ENCODE measurements at places on chromosomes 5 and 9.

- DNase-seq = no peak
Measured at GRCh38 chr9:94933511-94933828, 207.0 kb downstream of the AOPEP start.

- DNase-seq = no peak
Measured at GRCh38 chr5:61614606-61615005, 282.5 kb downstream of the ZSWIM6 start.

DNA sequence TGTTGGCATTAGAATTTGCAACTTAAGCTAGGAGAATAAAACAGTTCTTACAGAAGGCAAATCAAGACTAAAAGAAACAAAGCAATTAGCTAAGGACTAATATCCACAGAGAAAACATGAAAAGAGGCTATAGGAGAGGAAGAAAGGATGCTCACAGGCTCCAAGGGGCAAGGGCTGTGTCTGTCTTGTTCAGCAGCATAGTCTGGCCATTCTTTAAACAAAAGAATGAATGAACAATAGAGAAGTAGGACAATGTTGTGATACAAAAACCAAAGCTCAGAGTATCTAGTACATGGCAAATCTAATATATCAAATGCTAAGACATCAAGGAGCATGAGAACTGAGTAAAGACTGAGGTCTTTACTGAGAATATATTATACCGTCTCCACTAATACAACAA, 39.5 kb downstream of the PLPP1 start:
- no peak for DNase-seq

DNA sequence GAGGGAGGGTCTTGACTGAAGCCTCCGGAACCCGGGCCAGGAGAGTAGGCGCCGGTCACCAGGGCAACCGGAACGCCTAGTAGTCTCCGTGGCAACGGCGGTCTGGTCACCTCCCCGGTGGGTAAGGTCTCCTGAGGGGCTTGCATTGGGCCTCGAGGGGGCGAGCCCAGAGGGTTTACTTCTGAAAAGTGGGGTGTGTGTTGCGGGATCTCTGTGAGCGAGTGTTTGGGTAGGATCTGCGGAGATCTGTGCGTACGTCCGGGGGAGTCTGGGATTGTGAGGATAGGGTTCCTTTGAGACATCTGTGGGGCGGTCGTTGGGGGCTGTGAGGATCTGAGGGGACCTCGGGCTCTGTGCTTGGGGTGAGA, at the start of gene FAM221B:
FAM221B (minus strand) TSS at position 17 of the 368 bp plus-strand sequence. CDS start 2,571 bp downstream, outside the sequence.
- DNase-seq = no peak

DNA sequence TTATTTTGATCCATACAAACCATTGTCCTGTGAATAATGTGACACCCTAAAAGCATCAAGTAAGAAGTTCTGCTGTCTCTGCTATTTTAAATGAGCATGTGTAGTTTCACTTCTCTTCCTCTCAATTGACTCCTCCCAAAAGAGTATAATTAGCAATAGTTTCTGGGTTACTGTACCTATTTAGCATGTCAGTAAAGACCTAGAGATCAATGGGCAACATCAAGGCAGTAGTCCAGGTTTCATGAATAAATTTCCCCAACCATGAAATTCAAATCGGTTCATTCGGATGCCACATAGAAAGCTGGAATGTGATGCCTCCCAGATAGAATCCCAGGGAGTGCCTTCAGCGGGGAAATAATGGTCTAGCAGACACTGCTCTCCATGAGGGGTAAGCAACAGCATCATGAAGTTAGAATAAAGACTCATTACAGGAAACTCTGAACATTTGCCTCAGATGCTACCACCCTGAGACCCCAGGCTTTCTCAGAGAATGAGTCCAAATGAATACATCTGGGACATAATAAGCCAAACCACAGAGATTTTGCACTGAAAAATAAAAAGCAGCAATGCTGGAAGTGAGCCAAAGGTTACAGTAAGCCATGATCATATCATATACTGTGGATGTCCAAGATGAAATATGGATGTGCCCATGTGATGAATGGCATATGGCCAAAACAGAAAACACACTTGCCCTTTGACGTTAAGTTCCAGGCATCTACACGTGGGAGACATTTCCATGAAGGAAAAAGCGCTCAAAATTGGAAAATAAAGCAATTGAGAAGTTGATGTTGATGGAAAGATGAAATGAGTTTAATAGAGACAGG, 1107.0 kb upstream of the SEMA6A start:
- DNase-seq = no peak

GRCh38 chr9:14317667-14318320, 3.9 kb upstream of the NFIB start:
- DNase-seq = no peak

DNA sequence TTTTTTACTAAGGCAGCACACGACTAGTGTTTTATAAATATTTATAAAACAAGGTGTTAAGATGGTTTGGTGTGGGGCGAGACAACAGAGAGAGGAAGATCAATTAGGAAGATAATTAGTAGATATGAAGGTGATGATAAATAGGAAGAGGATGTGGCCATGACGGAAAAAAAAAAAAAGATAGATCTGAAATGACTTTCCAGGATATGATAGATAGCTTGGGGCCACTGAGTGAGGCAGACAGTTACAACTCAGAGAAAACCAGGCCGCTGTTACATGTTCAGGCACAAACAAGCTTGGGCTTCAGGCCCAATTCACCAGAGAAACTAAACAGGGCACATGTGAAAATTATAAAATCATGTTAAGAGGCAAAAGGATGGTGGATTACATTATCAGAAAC, 43.2 kb downstream of the KIAA0825 start:
- DNase-seq = no peak

- DNase-seq = no peak
Measured at GRCh38 chr5:96651948-96652753, 10.0 kb upstream of the CAST start.

GRCh38 chr9:28293369-28294090, 720.2 kb upstream of the C9orf72 start:
- no peak for DNase-seq

DNA sequence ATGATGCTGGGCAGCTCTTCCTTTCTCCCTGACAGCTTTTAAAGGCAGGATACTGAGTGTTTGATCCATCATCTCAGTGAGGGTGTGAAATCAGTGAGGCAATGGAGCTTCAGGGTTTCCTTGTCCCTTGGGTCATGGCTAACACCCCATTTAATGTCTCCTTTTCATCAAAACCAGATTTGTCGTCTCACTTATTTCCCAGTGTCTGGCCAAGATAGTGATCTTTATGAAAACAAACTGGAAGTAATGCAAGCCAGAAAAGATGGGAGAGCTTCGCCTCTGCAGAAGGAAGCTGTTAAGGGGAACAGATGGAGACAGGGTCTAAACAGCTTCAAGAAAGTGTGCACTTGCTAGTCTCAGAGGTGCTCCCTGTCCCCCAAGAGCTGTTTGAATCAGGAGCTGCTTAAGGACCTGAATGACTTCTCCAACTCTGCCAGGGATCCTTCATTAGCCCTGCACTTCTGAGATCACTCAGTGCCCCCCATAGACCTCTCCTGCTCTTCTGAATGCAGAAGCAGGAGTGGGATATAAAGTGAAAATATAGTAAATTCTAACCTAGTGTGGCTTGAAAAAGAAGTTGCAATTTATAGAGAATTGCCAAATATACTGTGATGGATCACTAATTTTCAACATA, 96.1 kb downstream of the F2RL2 start:
- no peak for DNase-seq

GRCh38 chr9:125626187-125626586, 80.8 kb downstream of the MAPKAP1 start:
- no peak for DNase-seq

DNA sequence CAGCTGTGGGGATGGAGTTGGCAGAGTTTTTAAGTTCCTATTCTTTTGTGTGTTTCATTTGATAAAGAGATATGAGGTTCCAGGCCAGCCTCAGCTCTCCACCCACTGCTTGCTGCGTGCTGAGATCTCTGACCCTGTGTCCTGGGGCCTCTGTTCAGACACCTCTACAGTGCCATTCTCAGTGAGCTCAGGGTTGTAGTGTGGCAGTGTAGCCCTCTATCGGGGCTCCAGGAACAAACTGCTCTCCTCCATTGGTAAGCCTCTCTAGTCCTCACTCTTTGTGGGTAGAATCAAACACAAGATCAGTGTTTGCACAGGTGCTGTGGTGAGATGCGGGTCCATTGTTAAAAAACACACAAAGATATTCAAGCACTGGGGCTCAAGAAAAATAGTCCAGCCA, 386.6 kb upstream of the RPS23 start:
- no peak for DNase-seq

DNA sequence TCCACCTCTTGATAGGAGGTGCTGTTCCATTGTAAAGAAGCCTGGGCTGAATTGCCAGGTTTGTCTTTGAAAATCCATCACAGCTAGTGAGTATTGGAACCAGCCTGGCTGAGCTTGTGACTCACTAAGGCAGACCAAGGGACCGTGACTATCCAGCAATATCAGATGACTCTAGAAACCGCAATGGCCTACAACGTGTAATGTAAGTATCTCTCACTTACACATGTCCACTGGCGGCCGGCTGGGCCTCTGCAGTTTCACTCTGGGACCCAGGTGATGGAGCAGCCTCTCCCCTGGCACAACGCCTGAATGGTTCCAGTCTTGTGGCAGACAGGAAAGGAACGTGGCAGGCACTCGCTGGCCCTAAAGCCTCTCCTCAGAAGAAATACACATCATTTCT, 3.1 kb upstream of the HRH2 start:
- DNase-seq = no peak

DNA sequence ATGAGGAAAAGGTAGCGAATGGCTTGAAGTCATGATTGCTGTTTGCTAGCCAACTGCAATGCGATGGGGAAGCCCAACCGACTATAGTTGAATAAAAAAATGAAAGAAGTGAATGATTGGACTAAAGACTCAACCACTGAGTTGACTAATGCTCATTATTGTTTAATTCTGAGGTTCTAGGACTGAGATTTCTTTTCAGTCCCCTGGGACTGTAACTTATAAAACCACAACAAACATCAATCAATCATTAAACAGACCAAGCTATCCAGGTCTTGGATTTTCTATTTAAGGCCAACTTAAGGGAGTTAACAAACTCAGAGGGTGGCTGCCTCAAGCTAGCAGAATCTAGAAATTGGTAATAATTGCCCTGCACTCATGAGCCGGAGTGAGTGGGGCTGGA, 154.2 kb downstream of the DOCK2 start:
- DNase-seq = no peak

DNA sequence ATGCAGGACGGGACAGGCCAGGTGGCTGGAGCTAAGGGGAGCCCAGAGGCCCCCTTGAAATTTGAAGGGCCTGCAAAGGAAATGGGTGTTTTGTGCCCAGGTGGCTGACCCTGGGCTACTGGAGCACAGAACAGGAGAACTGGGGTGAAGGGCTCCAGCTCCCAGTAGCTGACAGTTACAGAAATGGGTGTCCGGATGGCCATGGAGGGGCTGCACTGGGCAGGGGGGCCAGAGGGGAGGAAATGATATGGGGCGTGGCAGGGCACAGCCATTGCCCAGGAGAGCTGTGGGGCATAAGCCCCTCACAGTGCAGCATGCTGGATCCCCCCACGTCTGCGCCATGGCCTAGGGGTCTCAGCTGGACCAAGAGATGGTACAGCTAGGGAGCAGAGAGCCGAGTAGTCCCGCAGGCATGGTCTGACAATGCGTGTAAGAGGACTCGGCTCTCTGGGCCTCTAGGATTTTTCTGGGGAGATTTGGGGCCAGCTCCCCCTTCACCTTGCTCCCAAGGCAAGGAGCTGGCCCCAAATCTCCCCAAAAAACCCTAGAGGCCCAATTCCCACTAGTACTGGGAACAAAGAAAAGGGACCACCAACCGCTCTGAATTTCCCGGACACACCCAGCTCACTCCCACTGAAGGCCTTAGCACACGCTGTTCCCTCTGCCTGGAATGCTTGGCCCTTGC, 7.9 kb upstream of the CARD19 start:
- DNase-seq = no peak

- no peak for DNase-seq
Measured at GRCh38 chr5:83172655-83173054, 95.3 kb downstream of the XRCC4 start.

DNA sequence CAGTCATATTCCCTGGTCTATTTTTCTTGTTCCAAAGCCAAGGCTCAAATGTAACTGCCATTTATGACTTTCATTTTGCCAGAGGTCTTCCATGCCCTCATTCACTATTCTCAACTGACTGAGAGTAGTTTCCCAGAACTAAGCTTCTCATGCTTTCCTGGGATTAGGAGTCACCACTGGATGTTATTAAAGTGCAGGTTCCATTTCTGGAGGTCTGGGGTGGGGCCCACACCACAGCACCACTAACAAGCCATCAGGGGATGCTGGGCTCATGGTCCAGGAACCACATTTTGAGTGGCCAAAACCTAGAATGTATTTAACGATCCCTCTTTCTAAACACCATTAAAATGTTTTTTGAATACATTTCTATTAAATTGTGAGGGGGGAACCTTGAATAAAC, 677.6 kb downstream of the SEMA5A start:
- DNase-seq = no peak

- peak; percentile 83 for DNase-seq
Measured at GRCh38 chr5:138068742-138069600, 14.9 kb upstream of the WNT8A start.

DNA sequence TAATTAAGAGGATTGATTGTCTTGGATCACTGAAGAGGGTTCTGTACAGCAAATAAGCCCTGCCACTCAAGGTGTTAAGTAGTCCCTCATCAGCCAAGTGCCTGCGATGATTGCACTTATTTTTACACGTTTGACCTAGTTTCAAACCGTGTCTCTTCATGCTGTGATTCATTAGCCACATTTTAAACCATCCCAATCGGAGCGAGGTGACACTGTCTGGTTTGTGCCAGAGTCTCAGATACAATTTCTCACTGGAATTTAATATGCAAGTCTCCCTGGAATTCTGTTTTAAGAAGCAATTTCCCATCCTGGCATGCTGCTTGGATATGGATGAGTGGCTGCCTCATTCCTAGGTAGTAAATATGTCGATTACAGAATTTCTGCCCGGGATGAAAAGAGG, 1.6 kb downstream of the INSYN2B start:
- DNase-seq = no peak

DNA sequence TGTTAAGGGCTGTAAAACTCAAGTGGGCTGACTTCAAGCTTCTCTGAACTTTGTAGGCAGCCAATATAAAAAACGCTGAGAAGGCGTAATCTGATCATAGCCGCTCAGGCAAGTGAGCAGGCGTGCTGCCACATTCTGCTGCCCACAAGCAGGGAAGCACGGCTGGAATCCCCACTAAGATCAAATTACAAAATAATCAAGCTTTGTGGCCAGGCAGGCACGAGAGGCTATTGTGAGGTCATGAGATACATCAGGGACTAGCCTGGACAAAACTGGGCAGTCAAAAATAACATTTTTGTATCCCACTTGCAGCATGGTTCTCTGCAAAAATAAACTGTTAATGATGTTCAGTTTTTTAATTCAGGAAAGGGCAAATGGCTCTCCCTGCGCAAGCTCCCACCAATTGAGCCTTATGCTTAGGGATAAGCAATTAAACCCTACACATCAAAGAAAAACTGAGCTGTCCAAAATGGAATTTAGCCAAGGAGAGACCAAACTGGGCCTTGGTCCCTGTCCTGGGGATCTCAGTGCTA, 64.0 kb downstream of the POU5F2 start:
- peak; percentile 18 for DNase-seq

DNA sequence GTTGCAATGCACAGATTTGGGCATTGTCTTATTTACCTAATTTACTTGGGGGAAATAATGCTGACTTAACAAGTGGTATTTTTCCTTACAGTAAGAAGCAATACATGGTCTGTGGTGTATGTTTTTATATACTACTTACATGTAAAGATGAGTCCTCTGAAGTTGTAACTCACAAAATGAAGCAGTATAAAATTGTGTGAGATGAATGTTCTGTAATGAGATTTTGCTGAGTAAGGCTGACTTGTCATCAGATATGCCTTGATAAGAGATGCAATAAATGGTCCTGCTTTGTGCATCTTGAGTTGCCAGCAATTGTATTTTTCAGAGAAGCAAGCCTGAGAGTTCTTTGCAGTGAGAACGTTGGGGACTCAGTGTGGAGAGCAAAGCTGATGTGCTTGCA, 92.2 kb upstream of the GNAQ start:
- DNase-seq = no peak

Measured in SW 1271 (cell line).